WTC11 (cell line): ENCODE measurements at places on chromosomes 1 and 21. TPM values are rescaled to one million over a fixed set of nuclear protein-coding genes. Genes with fewer than 3 reads are reported as not detected.

ZYG11A gene
- 5.2 to 7.3 TPM (median 6.1 TPM) in 3 replicates for total RNA-seq

CATSPERE gene
- 0.30 to 0.66 TPM (median 0.46 TPM) in 3 replicates for total RNA-seq

SPRR3 gene
- total RNA-seq = not detected in 3 replicates

C1orf116 gene
- 2.3 to 2.7 TPM (median 2.4 TPM) in 3 replicates for total RNA-seq

ELF3 gene
- total RNA-seq = 13.7 to 15.0 TPM (median 14.4 TPM) in 3 replicates

PTPN7 gene
- 0.98 to 1.1 TPM (median 1.1 TPM) in 3 replicates for total RNA-seq

- DNase-seq = no peak
Measured at GRCh38 chr1:41598325-41598724, 113.8 kb upstream of the EDN2 start.

GRCh38 chr1:8162168-8162567, 136.1 kb upstream of the ERRFI1 start:
- no peak for DNase-seq

- no peak for DNase-seq
Measured at GRCh38 chr1:17833661-17834501, 78.7 kb downstream of the ACTL8 start.

DNA sequence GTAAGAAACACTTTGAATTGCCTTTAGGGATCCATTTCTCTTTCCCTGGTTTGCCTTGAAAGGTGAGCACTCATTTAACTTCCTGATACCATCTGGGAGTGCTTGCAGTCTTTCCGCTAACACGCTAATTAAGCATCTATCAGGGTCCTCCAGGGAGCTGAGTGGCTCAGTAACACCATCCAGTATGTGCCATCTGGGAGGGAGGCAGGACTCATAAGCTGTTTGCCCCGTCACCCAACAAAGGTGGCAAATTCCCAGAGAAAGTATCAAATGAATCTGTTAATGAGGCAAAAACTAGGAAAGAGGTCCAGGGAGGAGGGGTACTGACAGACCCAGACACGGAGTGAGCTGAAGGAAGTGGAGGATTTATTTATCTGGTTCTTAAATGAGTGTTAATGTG, 430.9 kb downstream of the HLX start:
- no peak for DNase-seq

DNA sequence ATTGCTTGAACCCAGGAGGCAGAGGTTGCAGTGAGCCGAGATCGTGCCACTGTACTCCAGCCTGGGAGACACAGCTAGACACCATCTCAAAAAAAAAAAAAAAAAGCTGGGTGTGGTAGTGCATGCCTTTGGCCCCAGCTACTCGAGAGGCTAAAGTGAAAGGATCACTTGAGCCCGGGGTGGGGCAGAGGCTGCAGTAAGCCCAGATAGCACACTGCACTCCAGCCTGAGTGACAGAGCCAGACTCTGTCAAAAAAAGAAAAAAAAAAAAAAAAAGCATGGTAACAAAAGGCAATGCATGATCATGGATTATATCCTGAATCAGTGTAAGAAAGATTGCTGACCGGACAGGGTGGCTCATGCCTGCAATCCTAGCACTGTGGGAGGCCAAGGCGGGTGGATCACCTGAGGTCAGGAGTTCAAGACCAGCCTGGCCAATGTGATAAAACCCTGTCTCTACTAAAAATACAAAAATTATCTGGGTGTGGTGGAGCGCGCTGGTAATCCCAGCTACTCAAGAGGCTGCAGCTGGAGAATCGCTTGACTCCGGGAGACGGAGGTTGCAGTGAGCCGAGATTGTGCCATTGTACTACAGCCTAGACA, 76.3 kb downstream of the RUSC1 start:
- DNase-seq = no peak

GRCh38 chr1:179091691-179092165, 9.9 kb downstream of the TOR3A start:
- no peak for DNase-seq

DNA sequence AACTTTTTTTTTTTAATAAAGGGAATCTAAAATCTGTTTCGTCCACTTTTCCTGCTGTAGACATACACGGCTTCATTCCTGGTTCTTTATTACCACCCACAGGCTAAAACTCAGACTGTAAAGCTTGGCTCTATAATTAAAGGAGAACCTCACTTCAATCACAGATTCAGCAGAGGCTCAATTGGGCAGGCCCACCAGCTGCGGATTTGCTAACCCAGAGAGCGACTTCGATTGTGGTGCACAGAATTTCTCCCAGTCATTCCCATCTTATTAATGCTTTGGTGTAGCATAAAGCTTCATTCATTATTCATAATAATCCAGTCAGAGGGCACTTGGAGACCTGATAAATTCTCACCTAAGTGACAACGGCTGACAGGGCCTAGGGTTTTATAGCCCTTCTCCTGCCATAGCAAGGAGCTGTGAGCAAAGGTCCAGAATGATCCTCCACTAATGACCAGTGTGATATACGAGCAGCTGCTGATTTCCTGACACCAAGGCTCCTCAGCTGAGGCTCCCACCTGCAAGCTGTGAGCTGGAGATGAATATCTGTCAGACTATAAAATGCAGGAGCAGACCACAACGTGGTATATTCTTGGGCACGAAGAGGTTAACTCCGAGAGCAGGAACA, 149.0 kb downstream of the ATP6V1G3 start:
- DNase-seq = no peak

DNA sequence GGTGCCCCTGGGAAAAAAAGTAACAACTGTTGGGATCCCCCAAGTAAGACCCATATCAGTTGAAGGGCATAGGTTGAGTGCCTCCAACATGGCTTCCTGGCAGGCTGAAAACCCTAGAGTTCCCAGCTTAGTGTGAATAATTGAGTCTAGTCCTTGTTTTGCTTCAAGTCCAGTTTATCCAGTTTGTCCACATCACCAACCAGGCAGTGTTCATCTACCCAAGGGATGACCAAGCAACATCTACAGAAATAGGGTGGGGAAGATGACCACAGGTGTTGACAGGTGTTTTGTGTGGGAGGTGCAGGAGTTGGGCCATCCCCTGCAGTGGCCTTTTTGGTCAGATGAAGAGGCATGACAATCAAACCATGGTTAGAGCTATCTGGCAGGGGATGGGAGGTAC, 54.3 kb upstream of the ERO1B start:
- DNase-seq = no peak

- DNase-seq = peak; percentile 78
Measured at GRCh38 chr1:109193653-109194590, 19.8 kb upstream of the SARS1 start.

DNA sequence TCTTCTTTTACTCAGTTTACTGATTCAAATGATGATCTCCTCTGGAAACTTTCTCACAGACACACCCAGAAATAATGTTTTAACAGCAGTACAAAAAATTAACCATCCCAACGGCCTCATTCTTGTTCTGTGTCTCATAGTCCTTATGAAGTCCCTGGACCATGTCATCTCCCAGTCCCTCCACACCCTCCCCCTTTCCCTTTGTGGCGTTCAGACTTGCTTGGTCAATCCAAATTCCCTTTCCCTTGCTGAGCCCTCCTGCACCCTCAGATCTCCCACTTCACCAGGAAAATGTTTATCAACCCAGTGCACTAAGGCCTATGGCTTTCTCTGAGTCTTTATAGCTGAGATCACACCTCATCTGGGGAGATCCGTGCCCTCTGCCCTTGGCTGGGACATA, 85.9 kb downstream of the CENPF start:
- DNase-seq = no peak

DNA sequence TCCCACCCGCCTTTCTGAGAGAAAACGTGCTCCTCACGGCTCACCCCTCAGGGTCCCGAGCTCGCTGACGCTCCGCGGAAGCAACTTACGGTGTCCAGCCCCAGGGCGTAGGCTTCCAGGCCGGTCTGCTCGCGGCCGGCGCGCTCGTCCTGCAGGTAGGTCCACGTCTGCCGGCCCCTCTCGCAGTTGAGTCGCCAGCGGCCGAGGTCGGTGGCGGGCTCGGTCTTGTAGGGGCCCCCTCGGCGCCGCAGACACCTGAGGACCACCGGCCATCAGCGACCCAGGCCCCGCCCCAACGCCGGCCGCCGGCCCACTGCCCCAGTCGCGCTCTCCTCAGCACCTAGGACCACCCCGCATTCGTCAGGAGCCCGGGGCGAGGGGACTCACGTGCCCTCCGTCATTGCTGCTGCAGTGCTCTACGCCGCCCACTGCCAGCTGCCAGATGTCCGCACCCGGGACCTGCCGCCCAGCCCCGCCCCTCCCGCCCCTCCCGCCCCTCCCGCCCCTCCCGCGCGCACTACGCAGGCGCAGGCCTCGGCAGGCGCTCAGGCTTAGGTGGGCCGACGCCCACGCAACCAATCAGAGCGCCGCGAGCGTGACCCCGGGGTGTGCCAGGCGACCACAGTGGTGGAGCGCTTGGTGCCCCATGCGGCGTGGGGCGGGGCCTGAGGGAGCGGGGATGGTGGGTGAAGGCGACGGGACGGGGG, at the start of gene LSS:
Gene LSS, minus strand, starts transcription at position 430 of the 707 bp plus-strand sequence. Its CDS starts 29 bp downstream, at position 401.
- peak; percentile 99 for DNase-seq

- DNase-seq = no peak
Measured at GRCh38 chr1:154951901-154952657, 3.8 kb downstream of the PBXIP1 start.

- DNase-seq = no peak
Measured at GRCh38 chr1:230429067-230429735, 3.1 kb upstream of the PGBD5 start.

DNA sequence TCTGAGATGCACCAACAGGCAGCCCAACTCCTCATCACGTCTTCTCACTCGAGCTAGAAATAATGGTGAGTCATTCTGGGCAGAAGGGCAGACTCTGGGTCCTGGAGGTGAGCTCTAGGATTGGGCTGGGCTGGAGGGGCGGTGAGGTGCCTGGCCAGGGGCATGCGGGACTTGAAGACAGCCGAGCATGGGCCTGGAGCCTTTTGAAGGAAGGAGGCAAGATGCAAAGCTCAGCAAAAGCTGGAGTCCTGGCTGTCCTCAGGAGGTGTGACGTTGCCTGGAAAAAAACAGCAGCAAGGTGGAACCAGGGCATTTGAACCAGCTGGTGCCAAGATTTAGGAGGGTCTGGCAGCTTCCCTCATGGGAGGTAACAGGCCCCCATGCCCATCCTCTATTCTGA, 712 bp downstream of the KCNA2 start:
- DNase-seq = no peak

DNA sequence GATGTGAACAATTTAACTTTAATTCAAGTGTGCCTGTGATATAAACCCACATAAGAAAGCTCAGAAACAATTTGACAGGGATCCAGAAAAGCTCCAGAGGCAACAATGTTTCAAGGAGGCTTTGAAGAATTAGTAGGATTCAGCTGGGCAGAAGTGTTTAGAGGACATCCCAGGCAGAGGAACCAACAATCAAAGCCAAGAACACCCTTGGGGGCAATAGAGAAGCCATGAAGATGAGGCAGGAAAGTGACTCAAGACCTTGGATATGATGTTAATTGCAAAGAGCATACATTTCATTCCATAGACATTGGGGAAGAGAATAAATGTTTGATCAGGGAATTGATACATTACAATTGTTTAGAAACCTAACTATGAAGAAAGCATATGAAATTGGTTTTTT, 280.3 kb downstream of the LTN1 start:
- DNase-seq = no peak
